ENCODE measurements at places on chromosomes 6 and 20. TPM values are rescaled to one million over a fixed set of nuclear protein-coding genes. Genes with fewer than 3 reads are reported as not detected.

Gene DNPH1
- 3.5 TPM for total RNA-seq

DNA sequence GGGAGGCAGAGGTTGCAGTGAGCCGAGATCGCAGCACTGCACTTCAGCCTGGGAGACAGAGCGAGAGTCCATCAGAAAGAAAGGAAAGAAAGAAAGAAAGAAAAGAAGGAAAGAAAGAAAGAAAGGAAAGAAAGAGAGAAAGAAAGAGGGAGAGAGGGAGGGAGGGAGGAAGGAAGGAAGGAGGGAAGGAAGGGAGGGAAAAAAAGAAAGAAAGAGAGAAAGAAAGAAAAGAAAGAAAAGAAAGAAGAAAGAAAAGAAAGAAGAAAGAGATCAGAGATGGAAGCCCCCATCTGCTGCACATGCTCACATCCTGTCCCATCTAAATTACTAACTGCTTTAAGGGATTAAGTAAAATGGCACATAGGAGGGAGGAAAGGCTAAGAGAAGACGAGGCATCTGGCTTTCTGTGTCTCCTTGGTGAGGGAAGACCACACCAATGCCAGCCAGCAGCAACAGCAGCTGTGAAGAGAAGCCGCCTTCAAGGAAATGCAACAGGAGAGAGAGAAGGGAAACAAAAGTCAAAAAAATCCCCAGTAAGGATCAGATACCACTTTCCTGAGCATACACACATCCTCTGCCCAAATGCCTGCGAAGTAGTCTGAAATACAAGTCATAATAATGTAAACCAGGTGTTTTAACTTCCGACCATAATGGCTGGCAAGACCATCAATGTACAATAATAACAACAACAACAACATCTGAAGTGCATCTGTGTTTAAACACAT, 300.2 kb upstream of the JARID2 start:
- no peaks in the 10 kb centered on the region for H3K36me3 ChIP-seq
- no peak overlapping the region for H3K27ac ChIP-seq
- H3K4me1 ChIP-seq: peaks cover 8% of the 10 kb centered on the region
- H3K4me3 ChIP-seq: no peak overlapping the region
- no peak for DNase-seq
- H3K27me3 ChIP-seq: peaks cover 1% of the 10 kb centered on the region

GRCh38 chr6:154001494-154002285, 37.4 kb upstream of the OPRM1 start:
- H3K36me3 ChIP-seq: no peaks in the 10 kb centered on the region
- H3K27ac ChIP-seq: no peak overlapping the region
- no peaks in the 10 kb centered on the region for H3K4me1 ChIP-seq
- no peaks in the 10 kb centered on the region for H3K27me3 ChIP-seq
- H3K4me3 ChIP-seq: no peak overlapping the region
- no peak for DNase-seq

DNA sequence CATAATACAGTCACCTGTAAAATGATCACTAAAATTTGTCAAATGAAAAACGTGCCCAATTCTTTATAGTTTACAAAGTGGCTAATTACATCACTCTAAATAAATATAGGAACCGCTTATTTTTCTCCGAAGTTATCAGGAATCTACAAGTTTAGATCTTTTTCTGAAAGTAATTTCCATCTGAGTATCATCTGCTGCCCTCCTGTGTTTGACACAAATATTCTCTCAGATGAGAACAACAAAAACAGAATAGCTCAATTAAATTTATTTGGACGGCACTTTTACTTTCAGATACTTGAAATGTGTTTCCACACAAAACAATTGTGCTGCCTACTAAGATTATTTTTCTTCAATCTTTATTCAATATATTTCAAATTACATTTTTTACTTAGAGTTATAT, 5.0 kb downstream of the SF3B5 start:
- no peak for DNase-seq
- peaks cover 2% of the 10 kb centered on the region for H3K27me3 ChIP-seq
- H3K27ac ChIP-seq: no peak overlapping the region

Gene FAM217A
- total RNA-seq: not detected

GRCh38 chr6:104548297-104548696, 311.4 kb downstream of the HACE1 start:
- H3K36me3 ChIP-seq: no peaks in the 10 kb centered on the region
- no peak overlapping the region for H3K4me3 ChIP-seq
- H3K27ac ChIP-seq: no peak overlapping the region
- no peaks in the 10 kb centered on the region for H3K27me3 ChIP-seq
- no peak for DNase-seq
